ENCODE measurements at places on chromosomes 5 and 9. TPM values are rescaled to one million over a fixed set of nuclear protein-coding genes. Genes with fewer than 3 reads are reported as not detected.

DNA sequence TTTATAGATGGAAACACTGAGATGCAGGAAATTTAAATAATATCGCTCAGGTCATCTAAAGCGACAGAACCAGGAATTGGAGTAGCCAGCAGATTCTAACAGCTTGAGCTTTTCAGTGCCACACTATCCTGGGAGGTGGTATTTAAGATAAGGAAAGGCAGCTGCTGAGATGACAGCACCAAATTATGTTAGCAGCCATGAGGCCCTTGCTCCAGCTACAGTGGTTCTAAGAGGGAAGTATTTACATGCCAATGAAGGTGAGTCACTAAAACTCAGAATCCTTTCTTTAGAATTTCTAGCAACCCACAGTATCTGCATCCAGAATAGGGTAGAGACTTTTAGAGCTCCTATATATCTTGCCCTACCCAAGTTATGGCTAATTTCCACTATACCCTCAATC lies 127.0 kb upstream of the VLDLR start:
- no peak for DNase-seq

DNA sequence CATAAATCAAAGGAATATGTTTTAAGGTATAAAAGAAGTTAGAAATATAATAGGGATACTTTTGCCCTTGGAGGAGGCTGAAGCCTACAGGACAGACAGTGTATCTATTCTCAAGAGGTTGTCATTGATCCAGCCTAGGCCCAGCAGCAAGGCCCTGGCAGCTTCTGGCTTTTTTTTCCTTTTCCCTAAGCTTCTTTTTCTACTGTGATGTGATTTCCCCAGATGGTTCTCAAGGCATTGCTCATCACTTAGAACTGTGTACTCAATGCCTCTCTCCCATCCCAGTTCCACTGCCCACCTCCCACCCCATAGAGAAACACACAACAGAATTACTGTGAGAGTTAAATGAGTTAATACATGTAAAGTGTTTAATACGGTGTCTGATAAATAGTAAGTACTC lies 88.6 kb downstream of the SLC44A1 start:
- no peak for DNase-seq

- DNase-seq = no peak
Observed at GRCh38 chr5:158670201-158670600, 429.5 kb downstream of the EBF1 start.

DNA sequence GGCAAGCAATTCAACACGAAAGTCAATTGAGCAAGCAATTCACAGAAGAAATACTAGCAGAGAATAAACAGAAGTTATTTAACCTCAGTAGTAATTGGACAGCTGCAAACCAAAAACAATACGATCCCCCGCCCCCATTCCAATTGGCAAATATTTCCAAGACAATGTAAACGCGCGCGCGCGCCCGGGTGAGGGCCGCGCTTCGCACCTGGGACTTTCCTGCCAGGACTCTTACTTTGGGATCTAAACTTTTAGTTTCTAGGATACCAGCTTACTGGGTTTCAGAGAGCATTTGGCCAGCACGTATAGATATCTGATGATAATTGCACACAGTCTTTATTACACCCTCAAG lies 8.6 kb downstream of the RUFY1 start:
- DNase-seq = peak; percentile 33

GRCh38 chr5:93519740-93520139 lies 61.3 kb downstream of the NR2F1-AS1 start:
- DNase-seq = no peak

GRCh38 chr5:74235552-74235951 lies 405.0 kb downstream of the ENC1 start:
- DNase-seq = no peak

GRCh38 chr5:42886635-42887034 lies 74.9 kb upstream of the SELENOP start:
- no peak for DNase-seq

Gene F12
- total RNA-seq = 4.0 TPM

- no peak for DNase-seq
Observed at GRCh38 chr5:111582451-111582850, 70.1 kb upstream of the STARD4 start.

Gene TAS2R1
- total RNA-seq = 0.22 TPM

GRCh38 chr5:142248853-142249462 lies 75.9 kb downstream of the SPRY4 start:
- DNase-seq = no peak

GRCh38 chr5:122180146-122180712 lies 50.9 kb downstream of the ZNF474 start:
- no peak for DNase-seq

Gene CCDC192
- total RNA-seq = 0.60 TPM

DNA sequence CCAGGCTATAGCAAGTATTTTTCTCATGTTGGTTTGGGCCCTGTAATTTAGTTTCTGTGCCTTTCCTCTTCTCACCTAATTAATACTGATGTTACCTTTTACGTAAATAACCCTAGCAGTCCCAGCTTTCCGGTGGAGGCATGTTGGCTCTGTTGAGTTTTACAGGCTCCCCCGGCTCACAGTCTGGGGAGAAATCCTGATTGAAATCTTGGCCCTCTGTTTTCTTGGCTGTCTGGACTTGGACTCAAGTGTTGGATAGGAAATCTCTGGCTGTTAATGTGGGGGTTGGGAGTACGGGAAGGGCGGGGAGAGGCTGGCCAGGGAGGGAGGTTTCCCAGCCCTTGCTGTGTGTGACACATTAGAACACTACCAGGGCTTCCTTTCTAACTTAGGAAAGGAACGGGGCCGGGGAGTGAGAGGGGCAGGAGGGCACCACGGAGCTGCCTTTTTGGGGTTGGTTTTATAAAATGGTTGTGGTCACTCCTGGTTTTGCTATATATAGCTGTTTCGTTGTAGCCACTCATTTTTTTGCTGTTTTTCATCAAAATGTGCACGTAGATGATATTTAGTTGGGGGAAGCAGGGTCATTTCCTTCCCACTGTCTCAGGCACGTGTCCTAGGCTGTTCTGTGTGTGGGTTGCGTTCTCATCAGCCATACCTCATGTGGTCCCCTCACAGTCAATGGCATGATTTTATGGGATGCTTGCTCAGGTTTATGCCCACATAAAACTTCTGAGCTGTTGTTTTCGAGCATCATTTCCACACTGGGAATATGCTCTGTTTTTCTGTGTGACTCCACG lies 11.0 kb downstream of the TRIO start:
- DNase-seq = no peak

Gene ZNF454
- 0.36 TPM for total RNA-seq

Data from progenitor cell of endocrine pancreas (in vitro differentiated cells).